ENCODE measurements at places on chromosomes 5 and 9.
A peak's percentile ranks its signal among the peaks of the same experiment; 100 is the strongest.

DNA sequence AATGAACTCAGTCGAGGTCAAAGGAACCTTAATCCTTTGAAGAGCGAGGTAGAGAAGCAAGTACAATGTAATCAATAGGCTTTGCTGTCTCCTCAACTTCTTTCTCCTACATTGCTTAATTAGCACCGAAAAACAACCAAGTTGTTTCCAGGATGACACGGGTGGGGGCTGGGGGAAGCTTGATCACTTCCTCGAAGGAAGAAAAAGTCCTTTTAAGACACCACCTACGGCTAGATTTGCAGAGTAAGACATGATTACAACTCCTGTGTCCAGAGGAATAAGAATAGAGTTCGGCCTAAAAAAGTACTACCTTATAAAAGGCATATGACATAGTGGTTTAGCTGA lies 811 bp upstream of the ARRDC3 start:
- no peak for DNase-seq

DNA sequence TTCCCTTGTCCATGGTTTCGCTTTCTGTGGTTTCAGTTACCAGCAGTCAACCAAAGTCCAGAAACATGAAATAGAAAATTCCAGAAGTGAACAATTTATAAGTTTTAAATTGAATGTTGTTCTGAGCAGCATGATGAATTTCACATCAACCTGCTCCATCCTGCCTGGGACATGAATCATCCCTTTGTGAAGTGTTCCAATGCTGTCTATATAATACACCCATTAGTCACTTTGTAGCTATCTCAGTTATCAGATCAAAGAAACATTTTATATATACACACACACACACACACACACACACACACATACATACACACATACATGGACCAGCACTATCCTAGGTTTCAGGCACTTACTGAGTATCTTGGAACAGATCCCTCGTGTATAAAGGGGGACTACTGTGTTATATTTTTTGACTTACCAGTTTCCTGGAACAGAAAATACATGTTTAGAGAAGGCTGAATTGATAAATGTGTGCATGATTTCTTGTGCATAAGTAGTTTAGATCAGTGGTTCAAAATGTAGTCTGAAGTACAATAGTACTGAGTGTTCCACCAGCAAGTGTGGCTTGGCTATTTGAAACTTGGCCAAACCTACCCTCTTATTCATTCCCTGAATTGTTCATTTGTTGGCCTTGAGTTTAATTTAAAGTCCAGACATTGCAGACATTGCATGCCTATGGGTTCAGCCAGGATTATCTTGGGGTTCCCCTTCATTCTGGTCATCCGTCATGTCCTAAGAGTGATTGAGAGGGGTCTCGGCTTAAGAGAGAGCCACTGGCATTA lies 510.0 kb downstream of the GADD45G start:
- no peak for DNase-seq

GRCh38 chr9:93112864-93113389 lies 16.9 kb downstream of the CARD19 start:
- no peak for DNase-seq

DNA sequence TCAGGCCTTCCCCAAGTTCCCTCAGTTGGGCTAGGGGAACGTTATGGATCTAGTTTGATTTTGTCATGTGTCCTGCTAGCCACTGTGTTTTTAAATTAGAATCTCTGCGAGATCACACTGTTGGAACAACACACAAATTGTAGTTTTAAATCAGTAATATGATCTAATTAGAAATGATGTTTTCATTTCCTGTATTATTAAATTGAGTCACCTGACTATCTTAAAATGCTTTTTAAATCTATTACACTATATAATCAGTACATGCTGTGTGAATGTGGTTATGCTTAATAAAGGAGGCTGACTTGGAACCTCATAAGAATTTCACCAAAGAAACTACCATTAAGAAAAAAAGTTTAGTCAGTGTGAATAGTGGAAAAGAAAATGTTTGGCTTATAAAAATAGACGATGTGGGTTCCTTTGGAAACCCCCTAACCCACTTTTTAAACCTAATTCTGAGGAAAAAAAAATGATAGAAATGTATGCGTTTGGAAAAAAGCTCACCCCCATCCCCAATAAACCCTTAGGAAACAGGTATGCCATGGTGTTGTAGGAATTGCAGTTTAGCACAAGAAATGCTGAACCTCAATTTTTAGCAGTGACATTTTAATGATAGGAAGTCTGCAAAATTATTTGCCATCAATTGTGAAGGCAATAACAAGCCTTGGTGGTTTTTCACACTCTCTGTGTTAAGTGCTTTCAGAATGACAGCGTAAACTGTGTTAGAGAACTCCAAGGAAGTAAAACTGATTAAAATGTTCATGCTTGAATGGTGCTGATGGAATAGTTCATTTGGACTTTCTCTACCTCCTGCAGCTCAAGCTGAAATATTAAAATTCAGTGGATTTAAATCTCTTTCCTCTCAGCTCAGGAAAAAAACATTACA lies 59.0 kb downstream of the TLE4 start:
- DNase-seq = no peak

GRCh38 chr5:178143901-178144300 lies 9.8 kb downstream of the NHP2 start:
- DNase-seq = no peak

- DNase-seq = no peak
Observed at GRCh38 chr5:147788023-147788422, 5.5 kb upstream of the JAKMIP2 start.

- peak; percentile 50 for DNase-seq
Observed at GRCh38 chr5:139294374-139295165, 1.0 kb downstream of the MATR3 start.

- no peak for DNase-seq
Observed at GRCh38 chr9:94005272-94005901, 50.2 kb upstream of the BARX1 start.

GRCh38 chr9:22136461-22137096 lies 127.5 kb upstream of the CDKN2B start:
- DNase-seq = no peak

DNA sequence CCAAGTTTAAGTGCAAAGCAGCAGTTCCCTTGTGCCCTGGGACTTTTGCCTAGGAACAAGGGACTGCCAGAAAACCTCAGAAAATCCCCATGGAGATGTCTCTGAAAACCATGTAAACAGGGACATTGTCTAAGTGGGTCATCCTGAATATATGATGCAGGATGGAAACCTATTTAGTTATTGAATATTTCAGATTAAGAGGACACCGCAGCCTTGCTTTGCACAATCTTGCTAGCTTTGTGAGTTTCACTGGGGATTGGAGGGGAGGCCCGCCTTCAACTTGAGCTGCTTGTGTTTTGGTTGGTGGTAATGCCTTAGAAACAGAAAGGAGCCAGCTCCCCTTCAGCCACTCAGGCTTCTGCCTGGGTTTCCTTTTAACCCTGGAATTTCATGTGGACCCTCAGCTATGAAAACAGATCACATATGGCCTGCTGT lies 112.8 kb downstream of the C9orf152 start:
- DNase-seq = no peak

DNA sequence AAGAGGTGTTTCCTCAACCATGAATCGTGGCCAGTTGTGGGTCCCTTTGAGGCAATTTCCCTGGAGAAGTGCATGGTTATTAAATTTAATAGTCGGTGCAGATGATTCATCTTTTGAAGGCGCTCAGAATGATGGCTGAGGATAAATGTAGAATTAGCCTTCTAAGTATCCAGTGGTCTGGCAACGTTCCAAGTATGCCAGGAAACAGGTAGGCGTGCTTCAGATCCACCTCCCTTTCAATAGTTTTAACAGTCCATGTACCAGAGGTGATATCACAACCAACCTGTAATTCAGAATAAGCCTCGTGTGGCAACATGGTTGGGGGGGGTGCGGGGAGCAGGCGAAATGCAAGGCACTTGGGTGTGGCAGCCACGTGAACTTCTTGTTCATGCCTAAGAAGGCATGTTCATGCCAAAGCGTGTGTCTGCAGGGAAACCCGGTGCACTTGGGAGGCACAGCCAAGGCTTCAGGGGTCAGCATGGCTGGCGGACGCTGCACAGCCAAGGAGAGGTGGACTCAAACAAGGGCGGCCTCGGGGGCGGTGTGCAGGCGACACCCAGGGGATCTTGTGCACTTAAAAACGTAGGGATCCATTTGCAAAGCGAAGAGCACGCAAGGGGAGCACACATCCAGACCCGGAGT lies 5.2 kb upstream of the NKD2 start:
- no peak for DNase-seq

DNA sequence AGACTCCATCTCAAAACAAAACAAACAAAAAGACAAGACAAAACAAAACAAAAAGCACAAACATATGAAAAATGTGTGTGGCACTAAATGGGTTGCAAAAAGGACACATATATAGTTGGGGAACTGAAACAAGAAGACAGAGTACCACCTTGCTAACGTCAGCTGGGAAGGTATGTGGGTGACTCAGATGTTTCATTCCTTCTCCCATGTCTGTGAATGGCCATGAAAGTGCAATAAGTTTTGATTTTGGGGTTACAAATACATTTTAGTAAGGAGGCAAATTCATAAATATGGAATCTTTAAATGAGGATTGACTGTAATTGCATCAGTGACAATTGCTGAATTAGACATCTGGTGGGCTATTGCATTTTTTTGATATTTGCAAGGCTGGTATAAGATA lies 81.6 kb upstream of the KLF4 start:
- DNase-seq = no peak

DNA sequence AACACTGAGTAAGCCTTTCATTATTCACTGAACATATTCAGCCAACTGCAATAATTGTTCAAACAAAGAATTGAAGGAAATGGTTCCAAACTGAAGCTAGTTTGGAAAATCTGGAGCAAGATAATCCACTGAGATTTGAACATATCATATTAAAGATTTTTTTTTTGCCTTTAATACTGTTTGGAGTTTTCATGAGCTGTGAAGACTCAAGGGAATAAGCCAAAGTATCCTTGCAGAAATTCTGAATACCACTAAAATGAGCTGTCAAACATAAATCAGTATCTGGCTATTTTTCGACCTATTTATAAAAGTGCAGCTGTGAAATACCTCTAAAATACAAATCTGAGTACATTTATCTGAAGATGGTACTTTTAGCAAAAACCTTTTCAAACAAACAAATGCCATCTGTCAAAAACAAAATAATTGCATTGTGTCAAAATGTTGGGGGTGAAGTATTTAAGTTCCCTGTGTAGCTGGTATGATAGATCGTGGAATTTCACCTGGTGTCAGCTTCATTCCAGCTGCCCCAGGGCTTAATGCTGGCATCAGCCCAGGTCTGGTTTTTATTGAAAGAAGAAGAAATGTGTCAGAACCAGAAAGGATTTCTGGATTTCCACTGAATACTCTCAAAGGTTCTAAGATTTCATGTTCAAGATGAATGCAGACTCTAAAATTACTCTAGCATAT lies 149.0 kb upstream of the GRAMD2B start:
- DNase-seq = no peak

DNA sequence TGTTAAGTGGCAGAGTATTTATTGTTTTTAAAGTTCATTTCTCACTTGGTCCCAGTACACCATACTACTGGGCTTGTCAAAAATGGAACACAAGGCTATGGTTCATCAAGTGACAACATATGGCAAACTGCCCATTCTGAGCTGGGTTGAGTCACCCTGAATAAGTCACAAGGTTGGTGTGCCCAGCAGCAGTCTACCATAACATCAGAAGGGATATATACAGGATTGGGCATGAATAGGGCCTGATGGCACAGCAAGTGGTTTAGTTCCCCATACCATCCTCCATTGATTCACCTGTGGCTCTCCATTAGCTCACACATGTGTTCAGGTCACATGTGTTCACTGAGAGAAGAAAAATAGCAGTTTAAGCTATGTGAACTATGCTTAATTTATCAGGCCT lies 249.8 kb upstream of the PRDM9 start:
- DNase-seq = no peak

- DNase-seq = peak; percentile 23
Observed at GRCh38 chr5:139710319-139711066, 62.3 kb downstream of the CXXC5 start.

- DNase-seq = no peak
Observed at GRCh38 chr9:113664181-113664875, 200.8 kb downstream of the RGS3 start.

GRCh38 chr5:66323529-66323895 lies 179.4 kb downstream of the SREK1 start:
- DNase-seq = no peak

GRCh38 chr9:121862371-121863332 lies 211.2 kb downstream of the DAB2IP start:
- DNase-seq = no peak

DNA sequence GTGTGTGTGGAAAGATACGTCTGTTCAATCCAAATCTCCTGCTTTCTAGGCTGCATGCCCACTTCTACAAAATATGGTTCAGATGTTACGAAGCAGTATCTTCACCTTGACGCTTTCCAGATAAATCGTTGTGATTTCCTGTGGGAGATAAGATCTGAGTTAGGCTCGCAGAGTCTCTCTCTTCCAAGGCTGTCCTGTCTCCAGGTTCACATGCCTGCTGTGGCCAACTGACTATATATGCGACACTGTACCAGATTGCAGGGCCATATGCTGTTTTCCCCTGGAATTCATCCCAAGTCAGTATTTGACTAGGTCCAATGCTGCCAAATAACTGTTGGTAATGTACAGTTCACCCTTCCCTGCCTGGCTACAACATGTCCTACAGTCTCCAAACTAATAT lies 47.9 kb downstream of the TMEM252 start:
- DNase-seq = no peak

GRCh38 chr5:40932766-40933165 lies 23.5 kb downstream of the C7 start:
- no peak for DNase-seq

DNA sequence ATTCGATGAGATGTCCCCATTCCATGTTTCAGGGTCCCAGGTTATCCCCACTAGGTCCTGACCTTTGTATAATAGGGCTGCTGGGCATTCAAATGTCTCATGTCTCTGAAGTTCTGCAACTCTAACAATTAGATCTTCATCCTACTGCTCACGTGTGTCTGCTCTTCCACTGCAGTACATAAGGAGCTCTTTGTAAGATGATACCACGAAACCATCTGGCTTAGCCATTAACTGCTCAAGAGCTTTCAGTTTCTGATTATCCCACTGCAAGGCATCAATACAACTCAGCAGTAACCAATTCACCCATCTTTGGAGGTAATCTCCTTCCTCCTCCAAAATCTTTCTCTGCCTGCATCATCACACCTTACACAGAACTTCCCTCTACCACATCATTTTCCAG lies 49.9 kb upstream of the PPP2CA start:
- DNase-seq = no peak

- DNase-seq = no peak
Observed at GRCh38 chr9:70428781-70429180, 14.3 kb upstream of the KLF9 start.

DNA sequence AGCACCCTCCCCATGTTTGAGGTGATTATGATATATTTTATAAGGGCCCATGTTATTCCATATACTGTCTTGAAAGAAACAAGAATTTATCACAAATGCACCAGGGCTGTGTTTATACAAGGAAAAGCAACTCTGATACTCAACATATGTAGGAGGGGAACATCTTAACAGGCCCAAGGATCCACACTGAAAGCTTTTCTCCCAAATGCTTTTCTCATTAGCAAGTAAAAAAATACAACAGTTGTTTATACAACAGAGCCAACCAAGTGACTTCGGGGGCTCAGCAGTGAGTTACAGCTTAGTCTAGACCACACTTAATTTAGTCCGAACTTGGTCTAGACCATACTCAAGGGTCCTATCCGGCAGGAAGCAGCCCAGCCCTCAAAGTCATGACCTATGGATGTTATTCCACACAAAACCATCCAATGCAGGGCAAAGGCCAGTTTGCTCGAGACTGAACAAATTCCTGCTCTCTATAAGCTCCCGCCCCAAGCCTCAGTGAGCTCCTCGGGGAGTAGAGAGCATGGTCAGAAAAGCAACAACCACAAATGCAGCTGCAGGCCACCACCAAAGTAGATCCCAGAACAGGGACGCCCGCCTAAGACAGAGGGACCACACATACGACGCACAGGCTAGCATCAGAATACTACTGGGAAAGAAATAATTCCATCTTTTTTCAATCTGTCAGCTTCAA lies 6.8 kb downstream of the GZMK start:
- no peak for DNase-seq
